ENCODE measurements at places on chromosomes 6 and 20.

DNA sequence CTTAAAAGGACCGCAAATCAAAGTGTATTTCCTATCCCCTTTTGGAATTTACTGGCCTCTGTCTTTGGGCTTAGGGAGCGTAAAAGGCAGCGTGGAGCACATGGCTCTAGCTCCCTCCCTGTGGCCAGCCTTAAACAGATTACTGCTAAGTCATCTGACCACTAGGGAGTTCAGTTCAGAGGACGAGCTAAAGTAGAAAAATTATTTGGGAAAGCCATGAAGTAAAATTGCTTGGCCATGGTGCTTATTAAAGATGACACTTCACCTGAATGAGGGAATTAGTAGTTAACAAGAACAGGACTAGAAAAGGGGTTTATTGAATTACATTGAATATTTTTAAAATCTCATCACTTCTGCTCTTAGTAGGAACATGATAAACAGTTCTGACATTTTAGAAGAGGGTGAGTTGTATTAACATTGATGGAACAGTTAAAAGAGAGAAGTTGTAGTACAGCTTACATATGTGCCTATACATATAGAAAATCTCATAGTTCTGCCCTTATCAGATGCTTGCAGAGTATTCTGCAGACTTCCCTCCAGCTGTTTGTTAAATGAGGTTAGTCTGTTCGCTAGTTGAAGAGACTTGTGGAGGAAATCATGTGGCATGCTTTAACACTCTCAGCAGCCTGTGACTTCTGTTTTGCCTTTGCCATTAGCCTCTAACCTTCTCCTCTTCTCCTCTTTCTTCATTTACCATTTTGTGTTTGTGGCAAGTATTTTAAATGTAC, 31.2 kb upstream of the MAPK13 start:
- no peak for DNase-seq

- DNase-seq: no peak
Measured at GRCh38 chr6:135640449-135641111, 143.0 kb upstream of the AHI1 start.

GRCh38 chr20:53162251-53162835, 190.2 kb downstream of the TSHZ2 start:
- no peak for DNase-seq

DNA sequence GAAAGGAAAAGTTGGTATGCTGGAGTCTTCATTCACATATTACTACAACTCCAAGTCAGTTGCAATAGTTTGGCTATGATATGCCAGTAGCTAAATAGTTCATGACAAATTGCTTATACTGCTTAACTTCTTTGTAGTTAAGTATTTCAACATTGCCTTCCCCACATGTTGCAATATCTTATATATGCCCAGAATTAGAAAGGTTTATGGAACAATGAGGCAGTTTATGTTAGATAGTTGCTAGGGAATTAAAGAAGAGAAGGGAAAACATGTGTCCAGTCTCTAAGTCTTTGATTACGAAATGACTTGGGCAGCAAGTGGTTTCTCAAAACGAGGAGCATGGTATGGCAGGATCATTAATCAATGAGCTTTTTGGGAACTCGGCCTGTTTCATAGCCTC, 145.8 kb downstream of the PLCB4 start:
- DNase-seq: no peak

DNA sequence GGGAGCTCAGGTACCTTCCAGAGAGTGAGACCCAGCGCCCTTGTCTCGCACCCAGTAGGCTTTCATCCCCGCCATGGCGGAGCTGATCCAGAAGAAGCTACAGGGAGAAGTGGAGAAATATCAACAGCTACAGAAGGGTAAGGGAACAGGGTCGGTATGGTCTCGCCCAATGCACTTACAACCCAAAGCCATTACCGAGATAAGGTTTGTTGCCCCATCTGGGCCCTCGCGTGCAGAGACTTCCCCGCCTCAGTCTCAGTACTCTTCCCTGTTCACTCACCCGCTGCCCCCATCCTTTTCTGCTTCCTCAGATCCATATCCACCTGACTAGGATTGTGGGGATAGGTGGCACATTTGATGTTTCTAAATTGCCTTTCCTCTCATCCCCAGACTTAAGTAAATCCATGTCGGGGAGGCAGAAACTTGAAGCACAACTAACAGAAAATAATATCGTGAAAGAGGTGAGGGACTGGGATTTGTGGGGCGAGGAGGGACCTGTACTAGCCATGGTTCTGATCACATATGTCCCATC, 449 bp downstream of the PFDN6 start:
- no peak for DNase-seq

DNA sequence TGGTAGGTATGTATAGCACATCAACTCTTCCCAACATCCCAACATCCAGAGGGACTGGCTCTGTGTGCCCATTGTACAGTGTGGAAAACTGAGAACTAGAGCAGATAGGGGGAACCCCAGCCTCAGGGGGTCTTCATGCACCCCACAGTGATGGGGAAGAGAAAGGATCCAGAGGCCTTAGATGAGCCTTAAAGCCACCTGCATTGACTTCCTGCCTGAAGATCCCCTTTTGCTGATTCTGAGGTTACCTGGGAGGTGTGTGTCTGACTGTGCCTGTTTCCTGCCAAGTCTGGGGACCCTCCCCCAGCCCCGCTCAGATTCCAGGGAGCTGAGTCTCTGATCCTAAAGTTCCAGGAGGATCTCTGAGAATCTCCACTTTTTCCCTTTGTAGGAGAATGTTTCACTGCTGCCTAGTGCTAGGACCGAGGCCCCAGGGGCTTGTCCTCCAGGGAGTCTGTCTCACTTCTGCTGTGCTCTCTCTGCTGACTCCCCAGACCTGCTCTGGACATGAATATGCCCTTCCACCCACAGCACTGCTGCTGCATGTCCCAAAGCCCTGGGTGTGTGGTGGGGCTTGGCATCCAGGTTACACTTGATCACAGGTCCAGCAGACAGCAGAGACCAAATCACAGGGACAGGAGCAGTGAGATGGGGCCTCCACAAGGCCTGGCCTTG, 12.8 kb upstream of the PGC start:
- no peak for DNase-seq

All from posterior cingulate gyrus (tissue), 11 donors.